ENCODE measurements at places on chromosomes 5 and 9. TPM values are rescaled to one million over a fixed set of nuclear protein-coding genes. Genes with fewer than 3 reads are reported as not detected.

DNA sequence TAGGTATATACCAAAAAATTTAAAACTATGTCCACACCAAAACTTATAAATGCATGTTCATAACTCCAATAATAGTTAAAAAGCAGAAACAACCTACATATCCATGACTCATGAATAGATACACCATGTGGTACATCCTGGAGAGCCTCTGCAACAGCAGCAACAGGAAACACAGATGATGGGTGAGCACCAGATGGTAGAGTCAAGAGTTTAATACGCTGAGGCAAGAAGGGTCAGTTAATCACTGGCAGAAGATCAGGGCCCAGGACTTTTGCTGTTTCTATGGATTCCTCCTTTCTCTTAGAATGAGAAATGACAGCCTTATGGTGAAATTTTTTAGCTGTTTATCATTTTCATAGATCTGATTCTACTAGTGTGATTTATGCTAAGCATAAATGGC lies 351.8 kb upstream of the ADAMTSL1 start:
- DNase-seq: peak; percentile 20

GRCh38 chr5:72301557-72301956 lies 18.5 kb downstream of the MRPS27 start:
- no peak for DNase-seq

- DNase-seq: no peak
These were observed 1.6 kb upstream of the CFAP90 start for GRCh38 chr5:7852542-7852941.

DNA sequence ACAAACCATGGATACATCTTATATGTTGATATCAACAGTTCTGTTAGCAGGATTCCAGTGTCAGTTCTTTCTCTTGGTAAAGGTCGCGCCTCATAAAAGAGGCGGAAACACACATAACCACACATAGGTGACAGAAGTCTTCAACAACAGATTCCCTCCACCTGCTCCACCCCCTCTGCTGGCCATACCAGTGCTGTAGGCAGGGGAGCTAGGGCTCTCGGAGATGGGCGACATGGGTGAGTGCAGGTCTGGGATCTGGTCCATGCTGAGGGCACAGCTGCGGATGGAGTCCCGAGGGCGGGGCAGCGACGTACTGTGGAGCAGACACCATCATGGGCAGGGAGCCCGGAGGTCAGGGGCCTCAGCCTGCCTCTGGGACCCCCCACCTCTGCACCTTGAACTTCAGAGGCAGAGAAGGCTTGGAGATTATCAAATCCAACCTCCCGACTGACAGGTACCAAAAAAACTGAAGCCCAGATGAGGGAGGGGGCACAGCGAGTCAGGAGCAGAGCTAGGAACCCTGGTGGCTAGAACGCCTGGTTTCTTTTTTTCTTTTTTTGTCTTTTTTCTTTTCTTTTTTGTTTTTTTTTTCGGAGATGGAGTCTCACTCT lies 12.0 kb upstream of the TOR2A start:
- no peak for DNase-seq

DNA sequence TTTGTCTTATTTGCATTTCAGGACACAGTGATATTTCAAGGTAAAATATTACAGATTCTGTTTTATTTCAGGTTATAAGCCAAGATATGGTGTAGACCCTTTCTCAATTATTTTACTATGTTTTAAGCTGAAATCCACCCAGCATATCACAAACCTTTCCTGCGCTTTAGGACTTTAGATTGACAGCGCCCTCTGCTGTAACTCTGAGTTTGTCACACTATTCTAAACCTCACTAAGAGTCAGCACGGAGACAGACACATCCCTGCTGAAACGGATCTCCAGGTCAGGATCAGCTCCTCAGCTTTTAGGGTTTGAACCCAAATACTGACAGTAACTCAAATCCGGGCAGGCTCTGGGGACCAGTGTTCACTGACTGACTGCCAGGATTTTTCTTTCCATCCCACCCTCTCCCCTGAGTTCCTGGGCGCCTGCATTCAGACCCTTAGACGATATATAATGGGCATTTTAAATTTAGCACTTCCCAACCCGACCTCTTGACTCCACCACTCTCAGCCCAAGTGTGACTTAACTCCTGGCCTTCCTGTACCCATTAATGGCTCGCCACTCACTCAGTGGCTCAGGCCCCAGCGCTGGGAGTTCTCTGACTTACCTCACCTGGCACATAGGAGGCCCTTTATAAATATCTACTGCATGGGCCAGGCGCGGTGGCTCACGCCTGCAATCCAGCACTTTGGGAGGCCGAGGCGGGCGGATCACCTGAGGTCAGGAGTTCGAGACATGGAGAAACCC lies 33.5 kb downstream of the TLX3 start:
- peak; percentile 60 for DNase-seq

- DNase-seq: no peak
These were observed 804 bp downstream of the ARSI start for GRCh38 chr5:150301901-150302300.

The PNPLA7 gene
- 0.21 TPM for total RNA-seq

The GRXCR2 gene
- not detected for total RNA-seq

The PCDHGB3 gene
- total RNA-seq: 1.5 TPM

GRCh38 chr5:17282283-17283120 lies 65.1 kb downstream of the BASP1 start:
- no peak for DNase-seq

GRCh38 chr9:97852001-97852398 lies 1.0 kb upstream of the FOXE1 start:
- no peak for DNase-seq

The RANBP17 gene
- total RNA-seq: 8.4 TPM

GRCh38 chr5:155936520-155937406 lies 390.2 kb upstream of the SGCD start:
- DNase-seq: no peak

DNA sequence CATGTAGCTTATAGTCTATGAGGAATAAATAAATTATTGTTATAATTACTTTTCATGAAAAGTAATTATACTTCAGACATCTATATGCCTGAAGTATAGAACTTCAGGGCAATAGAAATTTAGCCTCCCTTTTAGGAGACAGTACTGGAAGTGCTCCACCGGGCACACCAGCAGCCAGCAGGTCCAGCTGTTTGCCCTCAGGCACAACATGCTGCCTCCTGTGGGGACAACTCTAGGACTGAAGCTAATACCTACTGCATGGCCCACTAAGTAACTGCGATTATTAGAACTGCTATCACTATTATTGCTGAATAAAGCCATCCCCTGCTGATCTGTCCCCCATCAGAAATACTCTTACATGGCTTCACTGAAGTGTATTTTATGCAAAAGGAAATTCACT lies 329.6 kb downstream of the MED10 start:
- no peak for DNase-seq

The CBY3 gene
- not detected for total RNA-seq

DNA sequence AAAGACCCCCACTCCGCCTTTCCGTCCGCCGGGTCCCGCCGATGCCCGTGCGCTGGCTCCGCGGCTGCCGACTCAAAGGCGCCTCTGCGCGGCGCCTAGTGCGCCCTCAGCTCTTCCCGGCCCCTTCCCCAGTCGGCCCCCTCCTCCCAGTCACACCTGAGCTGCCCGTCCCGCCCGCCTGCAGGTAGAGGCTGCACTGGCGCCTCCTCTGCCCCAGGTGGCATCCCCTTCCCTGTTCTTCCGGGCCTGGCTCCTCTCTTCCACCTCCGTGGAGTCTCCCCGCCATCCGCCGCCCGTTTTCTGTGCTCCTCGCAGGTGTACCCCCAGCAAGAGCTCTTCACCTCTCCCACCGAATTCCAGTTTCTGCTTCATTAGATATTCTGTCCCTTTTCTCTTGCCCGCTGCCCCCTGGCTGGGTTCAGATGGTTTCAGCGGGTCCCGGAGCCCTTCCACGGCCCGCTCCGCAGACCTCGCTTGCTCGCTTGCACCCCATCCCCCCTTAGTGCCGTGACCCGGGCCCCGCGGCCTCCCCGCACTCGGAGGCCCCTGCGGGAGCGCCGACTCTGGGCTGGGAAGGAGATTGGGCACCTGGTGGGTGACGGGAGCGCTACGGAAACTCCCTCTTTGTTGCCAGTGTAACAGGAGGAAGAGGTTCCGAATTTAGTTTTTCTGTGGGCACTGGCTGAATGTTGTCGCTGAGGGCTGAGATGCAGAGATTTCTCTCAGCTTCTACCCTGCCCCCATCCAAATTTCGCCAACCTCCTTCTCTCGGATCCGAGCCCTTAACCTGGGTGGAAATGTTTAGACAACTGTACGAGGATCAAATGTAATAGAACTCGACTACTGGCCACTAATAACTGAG lies 809 bp downstream of the SLC44A1 start:
- DNase-seq: peak; percentile 35

DNA sequence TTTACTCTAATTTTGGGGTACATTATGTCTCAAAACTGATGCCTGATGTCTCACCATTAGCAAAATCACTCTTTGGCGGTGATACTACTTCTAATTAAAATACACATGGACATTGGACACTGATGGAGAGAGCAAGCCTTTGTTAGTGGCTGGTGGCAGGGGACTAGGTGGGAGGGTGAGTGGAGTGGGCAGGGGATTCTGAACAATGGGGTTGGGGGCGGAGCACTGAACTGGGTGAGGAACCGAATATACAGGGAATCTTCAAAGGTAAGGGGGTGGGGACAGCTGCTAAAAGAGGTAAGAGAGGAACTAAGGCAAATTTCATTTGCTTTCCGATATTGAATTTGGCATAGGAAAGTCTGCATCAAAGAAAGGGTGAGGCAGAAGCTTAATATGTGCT lies 88.8 kb downstream of the CARTPT start:
- no peak for DNase-seq

DNA sequence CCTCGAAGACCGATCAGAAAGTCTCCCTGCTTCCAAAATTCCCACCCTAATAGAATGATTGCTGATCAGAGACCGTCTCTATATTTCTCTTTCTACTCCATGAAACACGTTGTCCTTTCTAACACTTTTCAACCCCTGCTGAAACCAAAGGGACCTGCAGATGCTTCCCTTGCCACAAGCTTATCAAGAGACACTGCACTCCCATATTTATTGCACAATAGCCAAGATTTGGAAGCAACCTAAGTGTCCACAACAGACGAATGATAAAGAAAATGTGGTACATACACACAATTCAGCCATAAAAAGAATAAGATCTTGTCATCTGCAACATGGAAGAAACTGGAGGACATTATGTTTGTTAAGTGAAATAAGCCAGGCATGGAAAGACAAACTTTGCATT lies 125.1 kb downstream of the FOXD1 start:
- no peak for DNase-seq

DNA sequence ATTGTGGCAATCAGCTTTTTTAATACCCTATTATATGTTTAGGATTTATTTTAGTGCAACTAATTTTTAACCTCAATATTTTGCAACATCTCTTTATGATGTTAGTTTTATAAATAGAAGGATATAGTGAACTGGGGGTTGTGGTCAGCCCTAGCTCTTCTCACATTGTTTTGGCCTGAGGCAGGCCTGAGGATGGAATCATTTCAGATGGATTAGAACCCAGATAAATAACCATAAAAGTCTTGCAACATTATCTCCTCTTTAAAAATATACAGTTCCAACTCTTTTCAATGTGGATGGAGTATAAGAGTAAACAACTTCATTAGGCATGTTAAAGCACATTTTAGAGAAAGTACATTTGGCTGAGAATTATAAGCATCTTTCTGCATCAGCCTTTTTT lies 522.7 kb downstream of the NR2F1-AS1 start:
- no peak for DNase-seq

The CCL28 gene
- total RNA-seq: 0.11 TPM

The FUBP3 gene
- total RNA-seq: 113 TPM

The SLC1A3 gene
- 27.1 TPM for total RNA-seq

The SLC9A3 gene
- 5.5 TPM for total RNA-seq

- DNase-seq: no peak
These were observed 5.5 kb downstream of the UBE2D2 start for GRCh38 chr5:139566611-139567010.

DNA sequence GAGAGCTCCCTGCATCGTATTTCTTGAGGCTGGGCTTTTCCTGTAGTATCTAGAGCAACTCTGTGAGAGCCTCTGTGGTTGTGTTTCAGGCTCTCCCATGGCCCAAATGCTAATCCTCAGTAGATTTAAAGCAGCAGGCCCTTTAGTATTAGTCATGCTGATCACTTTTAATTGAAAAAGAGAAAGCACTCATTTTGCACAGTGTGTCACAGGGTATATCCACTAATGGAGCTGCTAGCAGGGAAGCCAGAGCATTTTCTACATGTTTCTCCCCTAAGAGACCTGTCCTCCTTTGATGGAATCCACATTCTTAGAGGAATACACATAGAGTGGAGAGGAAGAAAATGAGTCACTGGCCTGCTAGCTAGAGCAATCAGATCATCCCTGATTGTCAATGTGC lies 348.5 kb downstream of the TMEM232 start:
- peak; percentile 67 for DNase-seq

The FBXW5 gene
- 171 TPM for total RNA-seq

GRCh38 chr5:111167551-111167950 lies 56.6 kb upstream of the CAMK4 start:
- no peak for DNase-seq

- DNase-seq: no peak
These were observed 71.8 kb downstream of the GALNT10 start for GRCh38 chr5:154262342-154262741.

DNA sequence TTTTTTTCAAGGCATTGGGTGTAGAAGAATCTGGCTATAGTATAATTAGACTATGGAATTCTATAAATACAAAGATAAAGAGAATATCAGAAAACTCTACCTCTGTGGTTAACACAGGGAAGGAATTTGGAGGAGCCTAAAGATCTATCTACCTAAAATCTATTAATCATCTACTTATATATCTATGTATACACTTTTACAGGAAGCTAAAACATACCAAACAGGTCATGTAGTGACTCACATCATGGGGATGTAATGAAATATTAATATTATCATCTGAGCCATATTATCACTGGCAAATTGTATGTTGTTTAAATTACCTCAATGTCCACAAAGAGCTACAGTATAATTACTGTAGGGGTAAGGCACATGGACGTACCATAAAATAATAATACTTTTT lies 1748.2 kb downstream of the EFNA5 start:
- DNase-seq: no peak

The SAPCD2 gene
- 69.2 TPM for total RNA-seq

The CARTPT gene
- total RNA-seq: not detected

GRCh38 chr5:93886098-93886806 lies 144.9 kb upstream of the POU5F2 start:
- no peak for DNase-seq

The RASGRF2 gene
- total RNA-seq: 6.4 TPM

DNA sequence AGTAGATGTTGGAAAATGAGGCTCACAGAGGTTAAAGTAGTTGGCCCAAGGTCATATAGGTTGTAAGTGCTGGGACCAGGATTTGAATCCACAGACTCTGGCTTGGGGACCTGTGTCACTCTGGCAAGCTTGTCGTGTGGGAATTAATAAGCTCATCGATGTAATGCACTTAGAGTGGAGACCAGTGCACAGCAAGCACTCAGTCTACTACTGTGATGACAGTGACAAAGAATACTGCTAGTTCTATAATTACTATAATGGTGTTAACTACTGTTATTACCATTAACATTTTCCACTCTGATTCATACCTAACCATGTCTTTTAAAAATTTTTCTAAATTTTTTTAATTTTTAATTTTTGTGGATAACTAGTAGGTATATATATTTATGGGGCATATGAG lies 12.8 kb downstream of the PAM start:
- DNase-seq: no peak

GRCh38 chr9:29640507-29640906 lies 2067.2 kb upstream of the C9orf72 start:
- peak; percentile 48 for DNase-seq

The FAM221B gene
- not detected for total RNA-seq
